ENCODE measurements at places on chromosomes 16 and 17.

- DNase-seq: no peak
Measured at GRCh38 chr16:1093284-1094123, 2.5 kb downstream of the C1QTNF8 start.

DNA sequence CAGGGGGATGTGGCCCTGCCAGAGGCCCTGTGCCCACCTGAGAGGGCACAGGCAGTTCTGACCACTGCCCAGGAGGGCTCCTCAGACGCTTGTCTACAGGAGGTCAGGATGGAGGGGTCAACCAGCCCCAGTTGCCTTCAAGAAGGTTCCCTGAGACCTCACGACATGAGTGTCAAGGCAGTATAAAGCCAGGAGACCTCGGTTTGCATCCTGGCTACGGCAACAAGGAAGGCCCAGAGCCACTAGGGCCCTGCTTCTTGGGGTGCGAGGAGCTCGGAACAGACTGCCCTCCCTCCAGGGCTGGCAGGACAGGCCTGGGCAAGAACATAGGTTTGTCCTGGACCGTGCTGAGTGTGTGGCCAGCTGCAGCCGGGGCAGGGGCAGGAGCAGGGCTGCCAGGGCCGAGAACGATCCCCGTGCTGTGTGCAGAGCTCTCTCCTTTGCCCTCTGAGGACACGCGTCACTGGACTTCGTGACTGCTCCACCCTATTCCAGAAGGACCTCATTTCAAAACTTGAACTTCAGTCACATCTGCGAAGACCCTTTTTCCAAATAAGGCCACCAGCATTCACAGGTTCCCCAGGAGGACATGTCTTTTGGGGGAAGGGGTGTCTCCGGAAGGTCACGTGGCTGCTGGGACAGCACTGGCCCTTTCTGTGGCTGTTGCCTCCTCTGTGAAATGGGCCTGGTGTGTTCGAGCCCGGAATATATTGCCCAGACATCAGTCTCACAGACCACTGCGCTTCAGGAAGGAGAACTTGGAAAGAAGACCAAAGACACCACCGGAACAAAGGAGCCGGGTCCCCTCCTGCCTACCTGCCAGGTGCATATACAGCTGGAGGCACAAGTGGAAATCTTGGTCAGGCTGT is 27.7 kb downstream of the SLC7A5 start:
- no peak for DNase-seq

DNA sequence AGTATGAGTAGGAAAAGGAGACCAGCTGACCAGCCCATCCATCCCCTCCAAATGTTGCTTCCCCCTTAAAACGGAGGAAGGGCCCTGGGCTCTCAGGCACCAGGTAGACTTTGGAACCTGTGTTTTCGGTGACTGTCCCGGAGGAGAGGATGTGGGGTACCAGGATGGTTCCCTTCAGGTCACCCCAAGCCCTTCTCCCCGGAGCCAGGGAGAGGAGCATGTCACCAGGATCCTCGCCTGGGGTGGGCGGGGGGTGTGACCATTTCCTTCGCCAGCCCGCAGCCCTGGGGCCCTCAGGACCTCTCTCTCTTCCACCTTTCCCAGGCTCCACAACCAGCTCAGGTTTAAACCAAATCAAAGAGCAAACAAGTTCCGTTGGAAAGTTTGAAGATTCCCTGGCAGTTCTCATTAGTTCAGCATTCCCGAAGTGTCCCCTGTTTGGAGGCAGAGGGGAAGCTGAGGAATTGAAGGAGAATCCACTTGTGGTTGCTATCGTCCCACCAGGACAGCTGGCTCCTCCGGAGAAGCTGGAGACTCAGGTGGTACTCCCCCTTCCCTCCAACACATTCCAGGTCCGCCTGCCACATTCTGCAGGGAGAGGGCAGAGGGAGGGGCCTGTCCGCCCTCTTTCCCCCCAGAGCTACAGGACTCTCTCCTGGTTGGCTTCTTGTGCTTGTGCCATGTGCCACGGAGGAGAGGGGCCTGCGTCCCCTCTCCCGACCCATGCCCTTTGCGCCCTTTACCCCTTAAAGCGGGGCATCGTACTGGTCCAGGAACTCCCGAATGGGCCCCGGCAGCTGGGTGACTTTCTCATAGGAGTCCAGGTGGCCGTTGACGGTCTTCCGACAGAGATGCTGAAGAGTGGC is 2.0 kb downstream of the SOCS3 start:
- peak; percentile 23 for DNase-seq

- DNase-seq: no peak
Measured at GRCh38 chr16:2710711-2711231, 9.3 kb downstream of the PRSS27 start.

DNA sequence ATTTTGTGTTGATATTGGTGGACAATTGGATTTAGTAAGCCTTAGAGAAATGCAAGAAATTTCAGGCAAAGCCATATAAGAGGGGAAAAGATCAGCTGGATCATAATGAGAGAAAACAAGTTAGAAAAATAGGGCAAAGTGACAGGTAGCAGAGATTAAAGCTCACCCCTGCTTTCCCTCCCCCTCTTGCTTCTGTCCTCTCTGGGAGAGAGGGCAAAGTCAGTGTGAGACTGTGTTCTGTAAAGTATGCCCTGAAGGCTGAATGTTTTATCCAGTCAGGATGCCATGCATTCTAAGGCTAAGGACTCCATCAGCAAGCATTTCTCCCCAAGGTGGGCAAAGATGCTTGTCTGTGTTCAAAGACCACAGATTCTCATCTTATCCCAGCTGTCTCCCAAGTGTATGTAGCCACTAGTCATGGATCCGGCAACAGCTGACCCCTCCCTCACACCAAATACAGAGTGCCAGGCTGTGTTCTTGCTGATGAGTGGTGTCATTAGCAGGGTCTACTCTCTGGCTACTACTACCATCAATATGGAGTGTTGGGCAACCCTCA is 136.2 kb upstream of the DNAH9 start:
- no peak for DNase-seq

GRCh38 chr16:1481906-1482835 is 6.6 kb downstream of the PTX4 start:
- DNase-seq: no peak

- no peak for DNase-seq
Measured at GRCh38 chr16:54934481-54935265, 4.0 kb downstream of the IRX5 start.

- no peak for DNase-seq
Measured at GRCh38 chr16:71846431-71846830, 655 bp downstream of the ATXN1L start.

DNA sequence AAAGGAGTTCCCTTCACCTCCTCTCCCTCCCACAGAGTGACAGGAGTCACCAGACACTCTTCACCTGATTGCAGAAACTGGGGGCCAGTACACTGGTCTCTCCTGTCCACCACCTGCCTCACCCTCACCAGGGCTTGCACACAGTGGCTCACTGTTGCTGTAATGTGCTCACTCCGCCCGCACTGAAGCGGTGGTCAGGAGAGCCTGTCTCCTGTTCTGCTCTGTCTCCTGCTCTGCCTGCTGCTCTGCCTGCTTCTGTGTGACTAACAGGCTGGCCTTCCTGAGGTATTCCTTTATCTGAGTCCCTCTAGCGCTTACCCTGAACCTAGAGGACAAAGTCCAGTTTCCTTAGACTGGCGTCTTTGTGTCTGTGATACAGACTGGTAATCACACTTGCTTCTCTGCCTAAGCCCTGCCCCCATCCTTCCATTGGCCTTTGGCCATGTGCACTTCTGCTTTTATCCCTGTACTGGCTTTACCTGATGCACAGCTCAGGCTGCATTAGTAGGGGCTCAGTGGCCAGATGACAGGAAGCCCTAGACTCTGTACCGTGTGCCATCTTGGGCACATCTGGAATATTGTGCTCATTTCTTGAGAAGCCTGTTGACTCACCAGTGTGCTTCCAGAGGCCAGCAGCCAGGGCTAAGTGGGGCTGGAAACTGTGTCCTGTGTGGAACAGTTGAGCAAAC is 13.3 kb downstream of the PROCA1 start:
- peak; percentile 91 for DNase-seq

- DNase-seq: peak; percentile 28
Measured at GRCh38 chr16:28977703-28978662, 3.4 kb downstream of the SPNS1 start.

DNA sequence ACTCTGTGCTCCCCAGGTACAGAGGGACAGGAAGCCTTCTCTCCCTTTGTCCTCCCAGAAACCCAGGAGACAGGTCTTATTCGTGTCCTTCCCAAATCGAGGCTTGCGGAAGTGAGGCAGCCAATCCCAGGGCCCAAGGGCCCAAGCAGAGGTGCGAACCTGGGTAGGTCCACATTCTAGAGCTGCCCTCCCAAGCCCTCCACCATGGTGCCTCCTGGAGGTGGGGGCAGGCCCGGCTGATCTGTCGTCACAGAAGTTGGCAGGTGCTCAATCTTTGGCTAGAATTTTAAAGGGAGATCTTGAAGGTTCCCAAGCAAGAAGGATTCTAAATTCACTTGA is 21.5 kb downstream of the MRC2 start:
- DNase-seq: no peak

DNA sequence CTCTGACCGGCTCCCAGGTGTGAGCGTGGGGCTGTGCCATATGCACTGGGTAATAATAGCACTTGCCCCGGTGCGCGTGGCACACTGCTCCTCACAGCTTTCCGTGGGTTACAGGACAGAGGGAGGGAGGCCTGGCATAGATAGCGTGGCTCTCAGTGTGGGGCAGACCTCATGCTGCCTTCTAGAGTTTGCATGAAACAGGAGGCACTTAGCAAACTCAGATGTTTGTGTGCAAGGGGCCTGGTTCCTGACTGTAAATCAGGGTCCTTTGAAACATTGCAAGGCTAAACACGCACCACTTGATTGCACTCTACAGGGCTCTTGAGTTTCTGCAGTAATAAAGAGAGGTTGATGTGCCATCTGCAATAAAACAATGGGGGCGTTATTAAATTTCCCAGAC is 101.7 kb downstream of the RPTOR start:
- DNase-seq: no peak

GRCh38 chr17:75049706-75050105 is 2.7 kb downstream of the KCTD2 start:
- DNase-seq: no peak

- no peak for DNase-seq
Measured at GRCh38 chr17:27157297-27157696, 136.6 kb upstream of the WSB1 start.

DNA sequence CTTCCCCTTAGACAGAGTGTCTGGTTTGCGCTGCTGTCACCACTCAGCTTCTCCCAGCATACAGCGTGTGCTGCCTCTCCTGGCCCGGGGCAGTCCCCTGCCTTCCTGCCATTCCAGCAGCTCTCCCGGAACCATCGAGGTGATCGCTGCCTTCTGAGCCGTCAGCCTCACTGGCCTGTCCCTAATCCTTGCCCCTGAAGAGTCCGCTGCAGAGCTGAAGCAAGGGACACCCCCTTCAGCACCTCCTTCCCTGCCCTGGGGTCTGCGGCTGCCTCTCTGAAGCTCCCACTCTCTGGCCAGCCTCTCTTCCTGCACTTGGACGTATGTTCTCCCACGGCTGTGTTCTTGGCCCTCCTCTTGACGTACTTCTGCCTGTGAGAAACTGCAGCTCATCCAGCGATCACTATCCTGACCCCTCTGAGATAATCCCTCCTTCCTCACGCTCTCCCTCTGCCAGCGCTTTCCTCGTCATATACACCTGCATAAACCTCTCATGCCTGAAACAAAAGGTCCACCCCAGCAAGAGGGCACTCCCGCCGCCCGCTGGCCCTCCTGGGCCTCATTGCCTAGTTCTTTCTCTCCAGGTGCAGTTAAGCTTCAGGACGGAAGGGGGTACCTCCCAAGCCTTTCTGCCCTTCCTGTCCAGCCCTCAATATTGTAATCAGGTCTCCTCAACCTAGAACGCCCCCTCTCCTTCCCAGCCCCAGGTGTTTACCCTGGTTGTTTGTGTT is 220.6 kb upstream of the CHMP6 start:
- no peak for DNase-seq

DNA sequence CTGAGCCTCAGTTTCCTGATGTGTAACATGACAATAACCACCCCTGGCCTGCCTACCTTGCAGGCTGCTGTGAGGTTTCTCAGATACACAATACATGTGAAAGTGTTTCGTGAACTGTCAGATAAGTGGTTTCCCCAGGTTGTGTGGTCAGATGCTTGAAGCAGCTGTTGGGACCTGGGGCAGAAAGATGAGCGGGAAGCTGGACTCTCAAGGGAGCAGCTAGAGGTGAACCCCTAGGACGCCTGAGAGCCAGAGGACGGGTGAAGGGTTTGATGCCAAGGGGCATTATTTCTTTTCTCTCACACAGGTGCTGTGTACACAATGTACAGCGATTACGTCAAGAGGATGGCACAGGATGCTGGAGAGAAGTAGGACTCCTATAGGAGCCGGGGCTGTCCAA is 2.3 kb downstream of the HIGD1B start:
- no peak for DNase-seq

DNA sequence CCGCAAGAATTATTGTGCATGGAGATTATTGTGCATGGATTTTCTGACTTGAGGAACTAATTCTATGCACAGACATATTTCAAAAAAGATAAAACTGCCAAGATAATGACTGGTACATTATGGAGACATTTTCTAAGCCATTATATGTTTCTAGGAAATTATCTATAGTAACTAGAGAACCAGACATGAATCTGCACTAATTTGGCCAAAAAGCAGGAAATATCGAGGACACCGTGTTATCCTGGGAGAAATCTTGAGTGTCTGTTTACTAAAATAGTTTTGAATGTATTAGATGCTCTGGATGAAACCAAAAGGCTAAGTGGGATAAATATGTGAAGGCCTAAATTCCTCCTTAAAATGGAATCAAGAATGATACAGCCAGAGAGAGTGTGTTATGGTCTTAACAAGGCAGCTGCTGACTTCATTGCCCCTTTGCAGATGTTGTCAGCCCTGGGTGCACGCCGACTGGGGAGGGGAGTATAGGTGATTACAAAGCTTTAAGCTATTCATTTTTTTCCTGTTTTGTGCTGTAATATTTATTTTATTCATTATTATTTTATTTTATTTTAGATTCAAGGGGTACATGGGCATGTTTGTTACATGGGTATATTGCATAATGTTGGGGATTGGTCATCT is 226.7 kb downstream of the UTP18 start:
- no peak for DNase-seq

GRCh38 chr16:15498427-15499175 is 64.2 kb downstream of the BMERB1 start:
- no peak for DNase-seq

Data from colonic mucosa (tissue), 4 donors.